ENCODE measurements at places on chromosomes 5 and 9.

GRCh38 chr5:73706963-73707362 lies 81.0 kb downstream of the ARHGEF28 start:
- no peak for DNase-seq

- no peak for DNase-seq
Measured at GRCh38 chr5:67050125-67050524, 146.5 kb downstream of the CD180 start.

- DNase-seq: no peak
Measured at GRCh38 chr9:126720036-126720435, 84.8 kb upstream of the ZBTB43 start.

GRCh38 chr9:113255438-113255837 lies 19.9 kb downstream of the CDC26 start:
- DNase-seq: no peak

GRCh38 chr9:37776328-37776727 lies 8.5 kb downstream of the EXOSC3 start:
- DNase-seq: no peak

GRCh38 chr9:110183208-110184145 lies 24.5 kb downstream of the C9orf152 start:
- peak; percentile 74 for DNase-seq

- DNase-seq: no peak
Measured at GRCh38 chr5:10339958-10340357, 13.5 kb upstream of the MARCHF6 start.

All from right forelimb (tissue), 1 donor.